ENCODE measurements at places on chromosomes 11 and 22. TPM values are rescaled to one million over a fixed set of nuclear protein-coding genes. Genes with fewer than 3 reads are reported as not detected.

DNA sequence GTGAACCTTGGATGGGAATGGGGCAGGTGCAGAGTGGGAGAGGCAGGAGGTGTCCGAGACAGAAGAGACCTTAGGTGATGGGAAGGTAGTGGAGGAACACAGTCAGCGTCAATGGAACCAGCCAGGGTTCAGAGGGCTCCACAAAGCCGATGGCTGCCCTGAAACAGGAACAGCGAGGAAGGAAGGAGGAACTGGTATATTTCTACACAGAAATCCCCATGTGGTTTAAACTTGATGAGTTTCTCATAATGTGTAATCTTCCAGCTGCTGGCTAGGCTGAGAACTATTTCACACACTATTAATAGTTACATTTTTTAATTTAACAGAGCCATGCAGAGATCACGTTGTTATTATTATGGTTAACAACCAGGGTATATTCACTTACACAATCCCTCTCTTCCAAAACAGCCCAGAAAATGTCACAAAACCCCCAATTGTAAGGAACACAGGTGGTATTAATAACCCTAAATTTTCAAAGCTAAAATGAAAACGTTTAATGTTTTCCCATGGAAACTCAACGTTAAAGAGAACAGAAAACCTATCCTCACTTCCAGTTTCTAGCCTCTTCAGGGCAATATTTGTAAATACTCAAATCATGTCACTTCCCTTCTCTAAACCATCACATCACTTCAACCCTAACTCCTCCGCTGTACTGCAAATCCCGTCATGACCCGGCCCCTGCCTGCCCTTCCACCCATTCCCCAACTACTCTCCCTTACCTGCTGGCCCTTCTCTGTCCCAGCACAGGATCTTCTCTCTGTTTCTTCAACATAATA lies 74.5 kb upstream of the ARFGAP3 start:
- H3K4me1 ChIP-seq, result peaks cover 77% of the 10 kb centered on the region
- H3K36me3 ChIP-seq, result peaks cover 3% of the 10 kb centered on the region
- peak overlapping the region; percentile 23 for H3K4me3 ChIP-seq
- DNase-seq, result no peak
- peak overlapping the region; percentile 89 for H3K27ac ChIP-seq

DNA sequence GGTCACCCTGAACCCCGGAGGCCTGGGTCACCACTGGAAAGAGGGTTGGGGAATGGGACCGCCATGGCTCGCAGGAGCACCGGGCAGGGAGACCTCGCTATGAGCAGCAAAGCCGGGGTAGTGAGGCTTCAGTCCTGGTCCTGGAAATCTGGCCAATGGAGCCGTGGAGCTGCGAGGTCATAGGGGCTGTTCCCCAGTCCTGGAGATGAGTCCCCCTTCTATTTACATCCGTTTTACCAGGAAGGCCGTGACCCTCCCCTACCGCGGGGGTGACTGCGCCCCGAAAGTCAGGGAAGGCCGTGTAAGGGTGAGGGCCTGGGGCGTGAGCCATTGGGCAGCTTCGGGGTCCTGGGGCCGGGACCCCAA lies 449 bp downstream of the PIDD1 start:
- H3K27me3 ChIP-seq, result no peaks in the 10 kb centered on the region
- H3K36me3 ChIP-seq, result no peaks in the 10 kb centered on the region
- peaks cover 13% of the 10 kb centered on the region for H3K4me1 ChIP-seq
- no peak overlapping the region for H3K27ac ChIP-seq

Gene SYT7
- 4.1 TPM for total RNA-seq

Gene TMEM225
- total RNA-seq, result not detected

DNA sequence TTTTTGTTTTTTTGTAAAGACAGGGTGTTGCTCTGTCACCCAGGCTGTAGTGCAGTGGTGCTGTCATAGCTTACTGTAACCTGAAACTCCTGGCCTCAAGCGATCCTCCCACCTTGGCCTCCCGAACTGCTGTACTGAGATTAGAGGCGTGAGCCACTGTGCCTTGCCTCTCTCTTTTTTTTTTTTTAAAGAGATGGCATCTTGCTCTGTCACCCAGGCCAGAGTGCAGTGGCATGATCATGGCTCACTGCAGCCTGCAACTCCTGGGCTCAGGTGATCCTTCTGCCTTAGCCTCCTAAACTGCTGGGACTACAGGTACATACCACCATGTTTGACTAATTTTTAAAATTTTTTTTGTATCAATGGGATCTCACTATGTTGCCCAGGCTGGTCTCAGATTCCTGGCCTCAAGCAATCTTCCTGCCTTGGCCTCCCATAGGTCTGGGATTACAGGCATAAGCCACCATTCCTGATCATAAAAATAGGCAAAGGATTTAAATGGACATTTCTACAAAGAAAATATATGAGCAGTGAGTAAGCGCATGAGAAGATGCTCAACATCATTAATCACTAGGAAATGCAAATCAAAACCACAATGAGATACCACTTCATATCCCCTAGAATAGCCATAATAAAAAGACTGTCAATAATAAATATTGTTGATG lies 17.3 kb upstream of the CLNS1A start:
- no peaks in the 10 kb centered on the region for H3K36me3 ChIP-seq
- H3K4me3 ChIP-seq, result no peak overlapping the region
- no peak overlapping the region for H3K27ac ChIP-seq
- no peaks in the 10 kb centered on the region for H3K4me1 ChIP-seq
- DNase-seq, result no peak

DNA sequence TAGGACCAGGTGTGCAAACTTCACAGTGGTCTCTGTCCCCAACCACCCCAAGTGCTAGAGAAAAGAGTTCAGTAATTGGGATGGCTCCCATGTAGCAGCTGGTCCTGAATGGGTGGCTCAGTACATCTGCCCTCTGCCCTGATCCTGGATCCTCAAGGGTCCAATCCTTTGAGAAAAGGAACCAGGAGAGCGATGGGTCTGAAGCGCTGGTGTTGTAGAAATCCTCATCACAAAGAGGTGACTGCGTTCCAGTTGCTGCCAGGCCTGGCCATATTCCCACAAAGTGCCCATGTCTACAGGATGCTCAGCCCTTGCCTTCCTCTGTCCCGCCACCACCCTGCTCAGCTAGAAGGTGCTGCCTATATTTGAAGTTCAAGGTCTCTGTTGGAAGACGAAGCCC lies 6.2 kb upstream of the C22orf39 start:
- H3K27ac ChIP-seq, result no peak overlapping the region
- no peak overlapping the region for H3K4me3 ChIP-seq
- H3K36me3 ChIP-seq, result peaks cover 12% of the 10 kb centered on the region
- H3K4me1 ChIP-seq, result peaks cover under 1% of the 10 kb centered on the region
- no peaks in the 10 kb centered on the region for H3K27me3 ChIP-seq

- no peak overlapping the region for H3K27ac ChIP-seq
- H3K4me3 ChIP-seq, result no peak overlapping the region
- H3K27me3 ChIP-seq, result peaks cover 13% of the 10 kb centered on the region
- no peak for DNase-seq
Observed at GRCh38 chr11:128629516-128630106, 42.3 kb upstream of the ETS1 start.

Gene PATE2
- total RNA-seq, result 0.70 TPM

DNA sequence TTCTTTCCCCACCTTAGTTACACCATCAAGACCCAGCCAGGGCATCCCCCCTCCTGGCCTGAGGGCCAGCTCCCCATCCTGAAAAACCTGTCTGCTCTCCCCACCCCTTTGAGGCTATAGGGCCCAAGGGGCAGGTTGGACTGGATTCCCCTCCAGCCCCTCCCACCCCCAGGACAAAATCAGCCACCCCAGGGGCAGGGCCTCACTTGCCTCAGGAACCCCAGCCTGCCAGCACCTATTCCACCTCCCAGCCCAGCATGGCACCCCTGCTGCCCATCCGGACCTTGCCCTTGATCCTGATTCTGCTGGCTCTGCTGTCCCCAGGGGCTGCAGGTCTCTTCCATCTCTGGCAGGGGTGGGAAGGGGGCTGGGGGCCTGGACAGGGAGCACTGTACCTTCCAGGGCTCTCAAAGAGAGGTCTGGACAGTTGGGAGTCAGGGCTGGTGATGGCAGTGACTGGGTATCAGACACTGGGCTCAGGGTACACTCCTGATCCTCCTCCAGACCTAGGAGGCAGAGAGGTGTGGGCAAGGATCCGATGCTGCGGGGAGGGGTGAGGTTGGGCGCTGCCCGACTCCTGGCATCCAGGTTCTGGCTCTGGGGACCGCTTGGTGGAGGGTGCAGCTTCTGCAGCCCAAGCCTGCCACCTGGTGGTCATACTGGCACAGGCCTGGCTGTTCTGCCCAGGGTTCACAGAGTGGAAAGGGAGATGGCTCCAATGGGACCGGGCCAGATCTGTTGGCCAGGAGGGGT lies at the start of gene UPK2:
UPK2 (plus strand) TSS at position 205 of the 753 bp plus-strand sequence; CDS start at position 258, 53 bp downstream.
- H3K4me3 ChIP-seq, result no peak within 1 kb of the TSS
- peak; percentile 92 for DNase-seq
- peaks cover 10% of the 10 kb centered on the region for H3K4me1 ChIP-seq
- peaks cover 40% of the 10 kb centered on the region for H3K27me3 ChIP-seq
- no peak within 1 kb of the TSS for H3K27ac ChIP-seq
- no peaks in the 10 kb centered on the region for H3K36me3 ChIP-seq

Gene NF2
- total RNA-seq, result 48.1 TPM

Gene DRAP1
- total RNA-seq, result 101 TPM

- no peak overlapping the region for H3K4me3 ChIP-seq
- no peak overlapping the region for H3K27ac ChIP-seq
- DNase-seq, result no peak
- no peaks in the 10 kb centered on the region for H3K27me3 ChIP-seq
- peaks cover 23% of the 10 kb centered on the region for H3K4me1 ChIP-seq
Observed at GRCh38 chr11:95337972-95338429, 107.0 kb upstream of the SESN3 start.

DNA sequence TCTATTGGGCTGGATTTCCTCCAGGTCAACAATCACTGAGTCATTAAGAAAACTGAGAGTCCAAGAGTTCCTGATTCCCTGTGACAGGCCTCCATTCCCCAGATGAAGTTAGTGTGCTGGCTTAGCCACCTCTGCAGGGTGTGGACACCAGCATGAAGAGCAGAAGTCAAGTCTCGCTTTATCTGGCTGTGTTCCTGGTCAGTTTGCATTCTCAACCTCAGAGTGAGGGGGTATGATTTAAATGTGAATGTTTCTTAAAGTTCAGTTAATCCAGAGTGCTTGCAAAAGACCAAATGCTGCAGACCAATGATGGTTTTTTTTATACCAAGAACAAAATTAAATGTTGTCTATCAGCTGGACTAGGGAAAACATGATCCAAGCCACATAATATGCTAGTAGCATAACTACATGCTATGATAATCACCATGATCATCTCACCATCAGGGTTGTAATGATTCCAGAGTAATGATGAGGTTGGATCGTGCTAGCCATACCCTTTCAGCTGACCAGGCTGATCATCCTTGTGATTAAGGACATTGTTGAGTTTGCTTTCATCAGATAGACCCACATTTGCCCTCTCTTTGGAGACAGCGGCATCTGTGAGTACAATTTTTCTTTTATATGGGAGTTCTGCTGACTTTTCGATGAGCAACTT lies 145.8 kb upstream of the ARHGAP20 start:
- H3K27ac ChIP-seq, result no peak overlapping the region
- H3K4me1 ChIP-seq, result no peaks in the 10 kb centered on the region
- H3K27me3 ChIP-seq, result no peaks in the 10 kb centered on the region
- no peak overlapping the region for H3K4me3 ChIP-seq
- H3K36me3 ChIP-seq, result no peaks in the 10 kb centered on the region
- no peak for DNase-seq

DNA sequence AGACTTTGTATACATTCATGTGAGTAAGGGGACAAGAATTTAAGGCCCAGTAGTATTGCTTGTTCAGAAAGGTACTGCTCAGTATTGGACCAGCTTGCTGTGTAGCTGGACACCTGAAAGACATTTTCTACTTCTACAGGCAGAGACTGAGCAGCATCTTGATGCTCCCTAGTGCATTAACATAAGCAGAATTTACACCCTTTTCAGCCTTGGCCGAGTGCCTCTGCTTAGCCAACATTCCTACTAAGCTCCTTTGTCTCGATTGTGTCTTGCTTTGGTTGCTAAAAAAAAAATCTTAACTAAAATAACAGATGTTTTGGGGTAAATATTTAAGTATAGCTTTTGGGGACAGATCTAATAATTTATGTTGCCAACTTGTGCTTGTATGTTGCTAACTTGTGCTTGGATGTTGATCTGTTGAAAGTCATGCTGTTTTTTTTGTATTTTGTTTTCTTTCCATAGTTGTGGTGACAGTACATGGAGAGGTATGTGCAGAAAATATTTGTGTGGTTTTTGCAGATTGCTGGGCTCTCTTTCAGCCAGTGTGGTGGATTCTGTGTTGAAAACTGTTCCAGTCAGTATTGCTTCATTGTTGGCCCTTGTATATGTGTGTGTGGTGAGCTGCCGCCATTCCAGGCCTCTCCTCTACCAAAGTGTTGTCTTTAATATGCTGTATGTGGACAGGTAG lies 3.7 kb downstream of the PTS start:
- H3K36me3 ChIP-seq, result no peaks in the 10 kb centered on the region
- no peak for DNase-seq
- no peaks in the 10 kb centered on the region for H3K27me3 ChIP-seq
- peaks cover 25% of the 10 kb centered on the region for H3K4me1 ChIP-seq
- peak overlapping the region; percentile 15 for H3K4me3 ChIP-seq

DNA sequence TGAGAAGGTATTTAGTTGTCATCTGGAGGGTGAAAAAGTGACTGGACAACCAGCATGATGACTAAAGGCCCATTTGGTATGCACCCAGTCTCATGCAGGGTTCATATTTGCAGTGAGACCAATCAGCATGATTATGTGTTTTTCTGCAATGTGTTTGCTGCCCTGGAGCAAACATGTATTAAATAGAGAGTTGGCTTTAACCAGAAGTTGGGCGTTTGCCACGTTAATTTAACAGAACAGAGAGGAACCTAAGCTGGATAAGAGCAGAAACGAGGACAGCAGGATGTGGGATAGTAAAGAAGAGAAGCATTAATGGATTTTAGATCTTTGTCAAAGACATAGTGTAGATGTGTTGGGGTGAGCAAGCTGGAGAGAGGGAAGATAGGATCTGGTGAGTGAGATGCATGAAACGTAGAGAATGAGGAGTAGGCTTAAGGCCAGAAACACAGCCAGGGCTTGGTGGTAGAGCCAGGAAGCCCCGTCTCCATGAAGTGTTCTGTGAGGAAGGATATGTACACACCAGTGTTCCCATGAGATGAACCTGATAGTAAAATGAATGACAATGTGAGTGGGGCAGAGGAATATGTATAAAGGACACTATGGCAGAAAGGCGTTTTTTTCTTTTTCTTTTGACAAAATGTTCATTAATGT lies 164.0 kb upstream of the PDGFD start:
- no peaks in the 10 kb centered on the region for H3K4me1 ChIP-seq
- no peak overlapping the region for H3K27ac ChIP-seq
- H3K4me3 ChIP-seq, result no peak overlapping the region
- H3K36me3 ChIP-seq, result no peaks in the 10 kb centered on the region

Gene MED19
- 24.1 TPM for total RNA-seq

GRCh38 chr11:81967242-81967641 lies 766.4 kb downstream of the FAM181B start:
- no peaks in the 10 kb centered on the region for H3K36me3 ChIP-seq
- no peak for DNase-seq
- no peaks in the 10 kb centered on the region for H3K27me3 ChIP-seq
- no peak overlapping the region for H3K27ac ChIP-seq
- no peaks in the 10 kb centered on the region for H3K4me1 ChIP-seq

Gene C11orf16
- total RNA-seq, result not detected

- no peak overlapping the region for H3K27ac ChIP-seq
- no peak overlapping the region for H3K4me3 ChIP-seq
- no peaks in the 10 kb centered on the region for H3K27me3 ChIP-seq
Observed at GRCh38 chr11:8232849-8233606, 30.6 kb downstream of the LMO1 start.

Data from neural crest cell (in vitro differentiated cells).